Cortex of kidney (tissue), 1 donor: ENCODE measurements at places on chromosomes 2 and 18.

DNA sequence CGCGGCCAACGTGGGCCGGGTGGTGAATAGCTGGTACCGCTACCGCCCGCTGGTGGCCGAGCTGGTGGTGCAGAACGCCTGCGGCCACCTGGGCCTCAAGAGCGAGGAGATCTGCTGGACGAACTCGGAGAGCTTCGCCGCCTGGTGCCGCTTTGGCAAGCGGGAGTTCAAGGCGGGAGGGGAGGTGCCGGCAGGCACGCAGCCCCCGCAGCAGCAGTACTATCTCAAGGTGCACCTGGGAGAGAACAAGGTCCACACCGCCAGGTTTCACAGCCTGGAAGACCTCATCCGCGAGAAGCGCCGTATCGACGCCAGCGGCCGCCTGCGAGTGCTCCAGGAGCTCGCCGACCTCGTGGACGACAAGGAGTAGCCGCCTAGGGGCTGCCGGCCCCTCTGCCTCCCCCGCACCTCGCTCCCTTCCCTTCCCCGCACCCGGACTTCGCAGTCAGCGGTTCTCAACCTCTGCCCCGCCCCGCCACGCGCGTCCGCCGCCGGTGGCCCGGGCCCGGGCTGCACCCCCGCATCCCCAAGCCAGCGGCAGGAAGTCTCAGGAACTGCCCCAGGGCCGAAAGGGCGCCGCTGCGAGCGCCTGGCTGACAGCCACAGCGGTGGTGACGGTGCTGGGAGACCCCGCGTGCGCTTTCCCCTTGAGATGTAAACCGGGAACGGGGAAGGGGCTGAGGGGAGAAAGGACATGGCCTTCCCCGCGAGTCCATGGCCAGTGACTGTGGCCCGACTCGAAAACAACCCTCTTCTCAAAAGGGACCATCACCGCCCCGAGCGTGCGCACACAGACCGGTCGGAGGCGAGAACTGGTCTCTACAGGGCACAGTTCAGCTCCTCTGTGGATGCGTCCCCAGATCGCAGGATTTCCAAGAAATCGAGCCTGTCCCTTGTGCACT is 2.2 kb downstream of the LRATD1 start:
- no peak for DNase-seq

DNA sequence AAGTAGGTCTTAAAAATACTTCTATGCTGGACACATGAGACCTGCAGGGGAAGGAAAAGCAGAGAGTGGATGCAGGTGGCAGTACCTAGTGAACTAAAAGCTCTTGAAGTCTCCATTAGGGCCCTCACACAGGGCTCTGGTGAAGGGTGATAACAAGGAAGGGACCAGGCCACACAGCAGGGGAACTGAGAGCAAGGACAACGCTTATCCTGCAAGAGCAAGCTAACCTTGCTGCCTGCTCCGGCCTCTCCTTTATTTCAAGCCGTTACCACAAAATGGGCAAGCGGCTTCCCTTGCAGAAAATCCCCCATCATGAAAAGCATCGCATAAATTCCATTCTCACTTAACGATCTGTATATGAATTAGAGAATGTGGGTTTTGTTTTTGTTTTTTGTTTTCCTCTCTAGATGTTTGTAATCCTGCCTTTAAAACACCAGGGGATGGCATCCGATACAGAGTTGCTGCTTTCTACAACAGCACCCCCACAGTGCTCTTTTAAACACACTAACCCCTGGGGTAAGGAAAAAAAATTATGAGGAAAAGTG is 64.5 kb downstream of the CACNB4 start:
- DNase-seq: no peak

DNA sequence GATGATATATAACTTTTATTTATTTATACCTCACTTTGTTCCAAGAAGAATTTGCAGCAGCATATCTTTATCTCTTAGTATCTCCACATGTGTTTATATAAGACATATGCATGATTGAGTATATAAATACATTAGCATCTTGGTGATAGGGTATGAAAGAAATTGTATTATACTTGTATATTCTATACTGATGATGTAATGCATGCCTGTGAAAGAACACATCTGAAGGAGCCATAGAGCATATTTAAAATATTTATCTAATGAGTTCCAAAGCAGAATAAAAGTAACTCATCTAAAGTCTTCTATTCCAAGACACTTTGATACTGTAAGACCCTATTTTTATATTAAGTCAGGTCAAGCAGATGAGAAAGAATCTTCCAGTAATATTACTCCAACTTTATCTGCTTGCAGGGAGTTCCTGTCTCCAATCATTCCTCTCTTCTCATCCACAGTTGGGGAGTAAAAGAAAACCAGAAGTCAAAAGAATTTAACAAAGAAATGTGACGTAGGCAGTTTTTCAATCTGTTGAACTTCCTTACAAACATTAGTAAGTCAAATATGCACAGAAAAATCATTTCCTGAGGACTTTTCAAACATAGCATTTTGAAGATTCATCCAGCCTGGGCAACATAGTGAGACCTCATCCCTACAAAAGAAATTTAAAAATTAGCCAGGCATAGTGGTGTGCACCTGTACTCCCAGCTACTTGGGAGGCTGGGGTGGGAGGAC is 76.7 kb downstream of the DTNB start:
- DNase-seq: no peak

GRCh38 chr18:39886136-39886535 is 2068.9 kb upstream of the PIK3C3 start:
- DNase-seq: no peak

DNA sequence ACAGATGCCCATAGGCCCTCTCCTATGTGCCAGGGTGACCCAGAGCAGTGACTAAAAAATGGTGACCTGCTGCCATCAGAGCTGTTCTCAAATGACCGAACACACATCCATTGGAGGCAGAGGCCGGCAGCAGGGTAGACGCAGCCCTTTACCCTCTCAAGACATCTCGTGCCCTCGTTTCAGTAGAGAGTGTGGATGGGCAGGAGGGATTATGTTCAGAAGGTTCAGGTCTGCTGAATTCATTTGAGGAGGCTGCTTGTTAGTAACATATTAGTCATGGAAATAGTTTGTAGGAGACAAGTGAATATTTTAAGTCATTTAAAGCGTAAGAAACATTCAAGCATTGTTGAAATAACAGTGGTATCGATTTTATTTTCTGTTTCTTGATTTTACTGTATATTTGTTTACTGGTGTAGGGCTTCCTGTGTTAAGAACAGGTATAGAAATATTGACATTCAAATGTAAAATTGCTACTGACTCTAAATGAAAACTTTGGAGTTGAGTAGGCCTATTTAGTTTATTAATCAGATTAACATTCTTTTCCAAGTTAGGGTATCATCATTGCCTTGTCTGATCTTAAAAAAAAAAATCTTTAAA is 82.6 kb downstream of the ZNF532 start:
- no peak for DNase-seq

GRCh38 chr2:237663517-237664110 is 36.2 kb downstream of the LRRFIP1 start:
- DNase-seq: no peak

GRCh38 chr2:213243189-213244044 is 40.8 kb upstream of the SPAG16 start:
- no peak for DNase-seq

DNA sequence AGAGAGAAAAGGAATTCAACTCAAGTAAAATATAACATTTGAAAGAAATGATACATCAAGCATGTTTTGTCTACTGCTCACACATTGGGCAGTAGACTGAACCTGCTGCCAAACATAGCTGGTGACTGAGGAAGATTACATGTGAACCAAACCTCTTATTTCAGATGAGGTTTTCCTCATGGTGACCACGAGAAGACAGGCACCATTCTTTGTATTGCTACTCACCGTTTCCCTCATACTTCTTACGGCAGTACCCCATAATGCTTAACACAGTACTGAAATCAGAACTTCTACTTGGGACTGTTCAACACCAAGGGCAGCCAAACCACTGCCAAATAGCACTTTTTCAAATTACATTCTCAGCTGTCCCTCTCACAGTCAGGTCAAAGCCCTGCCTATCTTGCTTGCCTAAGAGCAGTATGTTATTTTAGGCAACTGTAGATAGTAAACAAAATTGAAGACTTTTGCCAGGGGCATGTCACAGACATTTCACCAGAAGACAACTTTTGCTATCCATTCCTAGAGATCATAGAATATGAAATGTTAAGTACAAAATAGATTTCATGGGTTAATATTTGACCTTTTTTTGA is 167.1 kb upstream of the DOK6 start:
- no peak for DNase-seq

GRCh38 chr2:237603049-237603717 is 12.6 kb upstream of the RAB17 start:
- DNase-seq: no peak

- DNase-seq: no peak
Observed at GRCh38 chr2:149291881-149292280, 38.5 kb upstream of the LYPD6 start.

DNA sequence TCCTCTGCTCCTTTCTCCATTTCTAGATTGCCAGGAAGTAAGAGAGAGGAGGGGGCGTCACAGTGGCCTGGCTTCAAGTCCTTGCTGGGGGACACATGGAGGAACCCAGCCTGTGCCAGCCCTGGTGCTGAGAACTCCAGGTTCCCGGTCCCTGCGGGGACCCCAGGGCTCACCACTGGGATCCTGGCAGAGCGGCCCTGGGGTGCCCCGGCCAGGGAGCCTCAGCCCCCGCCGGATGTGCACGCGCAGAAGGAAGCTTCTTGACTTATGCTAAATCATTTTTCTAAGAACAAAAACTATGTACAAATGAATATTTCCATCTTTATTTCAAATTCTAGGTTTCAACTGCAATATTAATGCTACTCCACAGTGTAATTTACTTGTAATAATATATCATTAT is 82.6 kb upstream of the SP3 start:
- DNase-seq: no peak

- DNase-seq: no peak
Observed at GRCh38 chr2:29223257-29223656, 108.0 kb downstream of the CLIP4 start.

GRCh38 chr2:235670974-235671787 is 177.3 kb downstream of the AGAP1 start:
- no peak for DNase-seq

- DNase-seq: no peak
Observed at GRCh38 chr2:119826370-119826961, 66.7 kb downstream of the PTPN4 start.

DNA sequence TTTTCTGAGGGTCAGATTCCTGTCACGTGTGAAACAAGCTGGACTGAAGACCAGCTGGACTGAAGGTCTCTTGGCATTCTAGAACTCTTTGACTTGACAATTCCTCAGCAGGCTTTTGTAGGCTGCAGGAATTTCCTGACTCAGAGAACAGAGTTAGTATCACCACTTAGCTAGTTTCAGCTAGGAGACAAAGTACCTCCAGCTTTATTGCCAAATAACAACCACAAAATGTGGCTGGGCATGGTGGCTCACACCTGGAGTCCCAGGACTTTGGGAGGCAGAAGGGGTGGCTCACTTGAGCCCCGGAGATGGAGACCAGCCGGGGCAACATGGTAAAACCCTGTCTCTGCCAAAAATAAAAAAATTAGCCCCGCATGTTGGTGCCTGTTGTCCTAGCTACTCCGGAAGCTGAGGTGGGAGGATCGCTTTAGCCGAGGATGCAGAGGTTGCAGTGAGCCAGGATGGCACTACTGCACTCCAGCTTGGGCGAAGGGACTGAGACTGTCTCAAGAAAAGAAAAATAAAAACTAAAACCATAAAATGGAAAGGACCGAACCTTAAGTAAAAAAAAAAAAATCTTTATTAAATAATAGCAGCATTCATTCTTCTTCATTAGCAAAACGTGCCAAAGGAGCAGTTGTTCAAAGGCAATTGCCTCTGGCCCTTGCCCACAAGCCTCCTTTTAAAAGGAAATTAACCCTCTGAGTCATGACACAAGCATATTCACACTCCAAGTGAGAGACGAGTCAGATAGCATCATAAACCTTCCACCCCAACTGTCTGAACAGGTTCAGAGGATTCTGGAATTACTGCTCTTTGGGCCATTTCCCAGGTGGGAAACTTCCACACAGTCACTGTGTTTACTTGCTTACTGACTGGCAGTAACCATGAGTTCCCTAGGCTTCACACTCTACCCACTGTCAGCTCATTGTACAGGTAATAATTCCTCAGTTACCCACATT is 88.9 kb downstream of the MYL12B start:
- DNase-seq: no peak

- no peak for DNase-seq
Observed at GRCh38 chr2:210859314-210859713, 302.9 kb downstream of the CPS1 start.

DNA sequence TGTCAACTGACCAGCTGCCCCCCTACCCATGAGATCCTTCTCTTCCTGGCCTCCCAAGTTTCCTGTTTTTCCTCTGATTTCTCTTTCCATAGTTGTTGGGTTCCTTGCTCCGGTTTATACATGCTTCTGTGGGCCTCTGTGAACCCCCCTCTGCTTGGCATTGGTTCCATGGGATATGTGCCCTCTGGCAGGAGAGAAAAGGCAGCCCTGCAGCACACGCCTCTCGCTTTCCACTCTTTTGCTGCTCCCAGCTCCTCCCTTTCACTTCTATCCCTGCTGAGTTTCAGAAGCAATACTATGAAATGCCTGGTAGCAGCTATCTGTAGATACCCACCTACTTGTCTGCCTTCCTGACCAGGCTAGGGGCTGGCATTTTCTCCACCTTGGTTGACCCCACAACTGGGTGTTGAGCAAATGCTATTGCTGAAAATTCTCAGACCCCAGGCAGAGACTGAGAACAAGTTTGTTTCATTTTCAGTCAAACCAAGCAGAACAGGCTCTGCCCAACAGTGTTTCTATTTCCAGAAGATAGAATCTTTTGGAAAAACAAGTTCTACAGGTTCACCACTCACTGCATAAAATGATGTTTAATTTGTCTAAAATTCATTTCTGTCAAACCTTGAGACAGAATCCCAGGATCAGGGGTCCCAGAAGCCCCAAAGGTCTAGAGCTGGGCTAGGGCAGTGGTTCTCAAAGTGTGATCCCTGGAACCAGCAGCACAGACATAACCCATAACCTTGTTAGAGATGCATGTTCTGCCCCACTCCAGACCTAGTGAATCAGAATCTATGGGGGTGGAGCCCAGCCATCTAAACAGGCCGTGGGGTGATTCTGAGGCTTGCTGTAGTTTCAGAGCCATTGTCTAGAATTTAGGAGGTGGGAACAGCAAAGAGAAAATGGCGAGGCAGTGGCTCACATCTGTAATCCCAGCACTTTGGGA is 13.4 kb downstream of the CAPG start:
- no peak for DNase-seq

GRCh38 chr2:866009-866680 is 84.5 kb upstream of the SNTG2 start:
- DNase-seq: no peak

GRCh38 chr2:14363137-14363536 is 269.4 kb upstream of the LRATD1 start:
- no peak for DNase-seq
